ENCODE measurements at places on chromosomes 6 and 20.

GRCh38 chr20:61830241-61830930, 235.3 kb downstream of the TAF4 start:
- DNase-seq = no peak

GRCh38 chr6:170221052-170221752, 69.7 kb downstream of the DLL1 start:
- DNase-seq = no peak

DNA sequence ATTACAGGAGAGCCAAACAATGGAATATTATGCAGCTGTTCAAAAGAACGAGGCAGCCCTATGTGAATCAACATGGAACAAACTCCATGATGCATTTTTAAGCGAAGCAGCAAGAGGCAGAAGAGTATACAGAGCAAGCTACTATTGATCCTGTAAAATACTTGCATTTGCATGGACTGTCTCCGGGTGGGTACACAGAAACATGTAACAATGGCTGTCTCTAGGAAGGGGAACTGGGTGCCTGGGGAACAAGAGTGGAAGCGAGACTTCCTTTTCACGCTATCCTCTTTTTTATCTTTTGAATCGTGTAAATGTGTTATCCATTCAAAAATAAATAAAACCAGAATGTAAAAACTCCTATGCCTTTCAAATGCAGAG, 93.3 kb upstream of the SIRPA start:
- no peak for DNase-seq

DNA sequence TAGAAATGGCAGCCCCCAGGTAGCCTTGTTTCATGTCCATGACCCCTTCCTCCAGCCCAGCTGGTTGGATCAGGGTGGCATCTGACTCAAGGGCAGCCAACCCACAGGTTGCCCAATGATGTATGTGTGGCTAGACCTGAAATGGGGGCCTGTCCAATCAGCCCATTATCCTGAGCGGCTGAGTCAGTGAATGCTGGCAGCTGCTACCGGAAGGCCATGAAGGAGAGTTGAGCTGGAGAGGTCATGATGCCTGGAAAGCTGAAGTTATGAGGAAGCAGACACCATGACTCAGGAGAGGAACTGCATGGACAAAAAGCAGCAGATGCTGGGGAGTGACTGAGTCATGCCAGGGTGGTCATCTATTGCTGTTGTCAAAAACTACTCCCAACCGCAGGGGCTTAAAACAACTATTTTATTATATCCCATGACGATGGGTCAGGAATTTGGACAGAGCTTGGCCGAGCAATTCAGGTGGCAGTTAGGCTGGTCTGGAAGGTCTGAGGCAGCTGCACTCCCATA, 67.3 kb downstream of the MDGA1 start:
- DNase-seq = peak; percentile 38

- DNase-seq = no peak
Measured at GRCh38 chr6:3036861-3037637, 31.2 kb upstream of the RIPK1 start.

GRCh38 chr6:28424163-28424562, 19.1 kb downstream of the ZSCAN23 start:
- DNase-seq = no peak

- DNase-seq = no peak
Measured at GRCh38 chr6:14612016-14612980, 494.7 kb downstream of the CD83 start.

- DNase-seq = no peak
Measured at GRCh38 chr20:58188527-58188926, 39.9 kb downstream of the ANKRD60 start.

GRCh38 chr6:7640607-7641577, 50.9 kb downstream of the SNRNP48 start:
- no peak for DNase-seq

DNA sequence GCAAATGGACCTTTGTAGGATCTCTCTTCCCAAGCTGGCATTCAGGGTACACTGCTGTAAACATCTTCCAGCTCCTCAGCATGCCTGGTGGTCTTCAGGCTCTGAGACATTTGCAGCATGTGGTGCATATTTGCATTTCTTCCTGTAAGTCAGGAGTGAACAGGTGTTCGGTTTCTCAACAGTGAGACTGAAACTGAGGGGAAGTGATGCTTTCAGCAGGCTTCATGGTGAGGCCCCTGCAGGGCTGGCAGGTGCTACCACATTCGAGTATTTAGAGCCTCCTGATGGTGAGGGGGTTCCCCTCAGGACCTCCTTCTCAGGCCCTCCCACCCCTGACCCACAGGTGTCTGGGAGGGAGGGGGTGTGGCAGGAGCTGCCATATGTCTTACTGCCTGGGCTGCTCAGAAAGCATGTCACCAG, 15.1 kb downstream of the MYBL2 start:
- no peak for DNase-seq

DNA sequence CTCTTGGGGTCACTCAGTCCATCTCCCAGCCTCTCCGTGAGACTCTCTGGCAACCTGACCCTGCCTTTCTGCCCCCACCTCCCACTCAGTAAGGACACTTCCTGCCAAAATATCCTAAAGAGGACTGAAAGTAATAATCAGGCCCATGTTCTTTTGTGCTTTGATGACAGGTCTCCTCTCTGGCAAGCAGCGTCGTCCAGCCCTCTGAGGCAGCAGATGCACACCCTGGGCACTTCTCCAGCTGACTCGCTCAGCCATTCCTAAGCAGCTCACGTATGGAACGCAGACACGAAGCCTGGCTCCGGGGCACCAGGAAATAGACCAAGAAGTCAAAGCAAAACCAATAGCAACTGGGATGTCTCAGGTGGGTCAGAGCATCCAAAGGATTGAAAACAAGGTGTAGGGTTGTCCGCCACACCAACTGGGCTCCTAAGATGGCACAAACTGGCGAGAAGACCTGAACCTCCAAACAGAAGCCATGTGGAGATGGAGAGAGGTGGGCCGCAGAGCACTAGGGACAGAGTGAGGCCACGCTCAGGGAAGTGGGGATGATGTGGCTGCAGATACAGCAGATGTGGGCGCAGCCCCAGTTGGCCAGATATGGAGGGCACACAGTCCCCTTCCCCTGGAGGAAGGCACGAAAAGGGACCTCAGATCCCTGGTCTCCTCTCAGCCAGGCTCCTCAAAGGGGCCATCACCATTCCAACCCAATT, 99.3 kb downstream of the PRND start:
- DNase-seq = no peak

DNA sequence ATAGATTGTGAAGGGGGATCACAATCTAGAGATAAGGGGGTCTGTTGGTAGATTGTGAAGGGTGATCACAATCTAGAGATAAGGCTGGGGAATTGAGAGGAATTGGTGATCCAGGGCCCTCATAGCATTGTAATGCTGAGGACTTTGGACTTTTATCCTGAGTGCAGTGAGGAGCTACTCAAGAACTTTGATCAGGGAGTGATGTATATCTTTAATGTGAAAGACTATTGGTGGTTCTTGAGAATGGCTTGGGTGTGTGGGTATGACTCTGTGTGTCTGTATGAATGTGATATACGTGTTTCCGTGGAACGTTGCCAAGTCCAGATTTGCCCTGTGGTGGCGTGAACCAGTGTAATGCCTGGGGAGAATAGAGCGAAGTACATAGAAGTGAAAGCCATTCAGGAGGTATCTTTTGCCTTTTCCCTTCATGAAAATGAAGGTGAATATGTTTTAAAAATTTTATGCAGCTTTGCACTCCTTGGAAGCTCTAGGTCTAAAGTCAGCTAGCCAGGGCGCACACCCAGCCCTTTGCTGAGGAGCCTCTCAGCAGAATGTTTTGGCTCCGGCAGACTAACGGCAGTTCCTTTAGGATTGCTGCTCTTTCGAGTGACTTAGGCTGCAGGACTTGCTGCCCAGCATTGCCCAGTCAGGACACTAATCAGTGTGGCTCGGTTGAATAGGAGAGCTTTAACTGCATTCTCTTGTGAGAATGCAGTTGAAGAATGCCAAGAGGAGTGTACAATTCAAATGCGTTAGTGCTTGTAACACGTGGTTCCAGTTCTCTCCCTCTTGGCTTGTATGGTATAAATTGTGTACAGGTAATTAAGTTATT, 3.5 kb downstream of the ZFAND3 start:
- no peak for DNase-seq

DNA sequence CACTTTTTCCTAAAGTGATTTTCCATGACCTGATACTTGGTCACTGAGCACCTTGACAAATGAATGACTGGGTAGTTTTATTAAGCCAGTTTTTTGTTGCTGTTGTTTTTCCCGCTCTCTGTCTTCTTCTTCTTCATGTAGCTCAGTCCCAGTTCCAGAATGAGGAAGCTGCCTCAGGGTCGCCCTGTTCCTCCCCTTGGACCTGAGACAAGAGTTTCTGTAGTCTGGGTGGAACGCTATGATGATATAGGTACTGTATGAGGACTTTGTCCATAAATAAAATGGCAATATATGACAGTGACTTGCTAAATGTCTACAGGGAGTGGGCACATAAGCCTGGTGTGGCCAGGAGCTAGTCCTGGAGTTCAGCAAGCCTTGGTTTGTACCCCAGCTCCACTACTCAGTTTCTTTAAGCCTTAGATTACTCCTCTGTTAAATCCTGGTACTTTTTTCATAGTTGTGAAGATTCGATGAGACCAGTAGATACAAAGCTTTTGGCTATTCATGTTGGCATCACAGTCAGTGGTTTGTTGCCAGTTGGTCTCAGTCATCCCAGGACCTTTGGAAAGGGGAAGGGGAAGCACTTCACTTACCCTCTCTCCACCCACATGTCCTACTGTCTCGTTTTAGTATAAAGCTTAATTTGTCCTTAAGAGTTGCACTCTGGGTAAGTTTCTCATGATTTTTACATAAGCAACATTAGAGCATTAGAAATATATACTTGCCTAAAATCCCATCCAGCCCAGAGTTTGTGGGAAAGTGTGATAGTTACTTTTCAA, 11.1 kb upstream of the ADIG start:
- DNase-seq = no peak

DNA sequence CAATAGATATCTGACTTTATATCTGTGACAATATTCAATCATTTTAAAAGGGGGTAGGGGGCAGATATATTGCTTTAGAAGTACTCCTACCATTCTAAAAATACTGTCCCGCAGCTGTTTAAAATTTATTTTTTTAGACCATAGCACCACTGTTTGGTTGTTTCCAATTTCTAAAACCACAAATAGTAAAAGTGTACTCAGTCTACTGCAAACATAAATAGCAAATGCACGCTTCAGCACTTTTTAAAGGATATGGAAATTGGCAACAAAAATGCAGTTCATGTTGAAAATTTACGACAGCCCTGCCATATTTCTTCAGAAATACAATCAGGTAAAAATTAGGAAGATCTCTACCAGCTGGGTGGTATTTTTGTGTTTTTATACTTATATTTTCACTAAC, 132.0 kb upstream of the RUNX2 start:
- DNase-seq = no peak

DNA sequence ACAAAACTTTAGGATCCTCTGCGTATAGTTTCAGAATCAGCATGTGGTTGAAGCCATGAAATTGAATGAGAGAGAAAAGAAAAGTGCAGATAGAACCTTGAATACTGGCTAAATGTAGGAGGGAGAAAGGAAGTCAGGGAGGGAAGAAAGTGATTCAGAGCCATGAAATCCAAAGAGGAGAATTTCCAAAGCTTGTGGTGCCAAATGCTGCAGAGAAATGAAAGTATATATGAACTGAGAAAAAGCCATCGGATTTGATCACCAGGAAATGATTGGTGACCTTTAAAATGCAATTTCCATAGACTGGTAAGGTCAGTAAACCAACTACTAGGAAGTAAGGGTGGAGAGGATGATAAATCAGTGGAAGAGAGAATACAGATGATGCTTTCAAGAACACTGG, 142.3 kb downstream of the TFAP2A start:
- DNase-seq = no peak

DNA sequence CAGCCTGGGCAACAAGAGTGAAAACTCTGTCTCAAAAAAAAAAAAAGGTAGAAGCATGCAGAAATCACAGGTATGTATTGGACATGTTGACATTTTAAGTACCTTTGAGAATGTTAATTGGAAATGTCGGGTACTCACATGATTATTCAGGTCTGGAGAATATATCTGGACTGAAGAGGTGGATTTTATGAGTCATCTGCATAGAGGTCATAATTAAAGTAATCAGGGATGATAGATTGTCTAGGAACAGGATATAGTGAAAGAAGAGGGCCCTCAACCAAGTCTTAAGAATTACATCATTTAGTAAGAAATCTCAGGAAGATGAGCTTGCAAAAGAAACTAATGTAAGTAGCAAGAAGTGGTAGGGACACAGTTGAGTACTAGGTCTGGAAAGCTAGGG, 212.5 kb downstream of the UTRN start:
- no peak for DNase-seq

DNA sequence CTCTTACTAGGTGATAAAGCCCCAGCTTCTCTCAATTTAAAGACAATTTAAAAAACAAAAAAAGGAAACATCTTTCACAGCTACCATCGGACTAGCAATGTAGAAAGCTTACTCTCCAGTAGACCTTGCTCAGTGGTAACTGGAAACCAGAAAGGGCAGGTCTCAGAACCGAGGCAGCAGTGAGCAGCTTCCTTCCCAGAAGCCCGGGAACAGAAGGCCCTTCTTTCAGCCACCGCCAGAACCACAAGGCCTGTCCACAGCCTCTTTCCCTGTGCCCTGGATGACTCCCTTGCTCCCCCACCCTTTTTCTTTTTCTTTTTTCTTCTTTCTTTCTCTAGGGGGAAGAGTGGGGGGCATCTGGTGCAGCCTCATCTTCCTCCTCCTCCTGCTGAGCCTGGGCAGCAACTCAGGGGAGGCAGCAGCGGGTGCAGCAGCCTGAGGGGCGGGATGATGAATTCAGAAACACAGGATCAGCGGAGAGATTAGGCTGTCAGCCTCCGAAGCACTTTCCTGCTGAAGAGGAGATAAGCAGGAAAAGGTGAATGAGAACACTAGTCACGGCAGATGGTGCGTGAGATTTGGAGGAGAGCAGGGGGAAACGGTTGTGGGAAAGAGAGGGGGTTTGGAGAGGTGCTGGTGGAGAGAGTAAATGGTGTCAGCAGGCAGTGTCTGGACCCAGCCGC, 158.5 kb downstream of the ID4 start:
- no peak for DNase-seq

- no peak for DNase-seq
Measured at GRCh38 chr6:12336121-12336971, 46.2 kb downstream of the EDN1 start.

GRCh38 chr20:48736231-48736630, 91.6 kb downstream of the PREX1 start:
- DNase-seq = no peak

DNA sequence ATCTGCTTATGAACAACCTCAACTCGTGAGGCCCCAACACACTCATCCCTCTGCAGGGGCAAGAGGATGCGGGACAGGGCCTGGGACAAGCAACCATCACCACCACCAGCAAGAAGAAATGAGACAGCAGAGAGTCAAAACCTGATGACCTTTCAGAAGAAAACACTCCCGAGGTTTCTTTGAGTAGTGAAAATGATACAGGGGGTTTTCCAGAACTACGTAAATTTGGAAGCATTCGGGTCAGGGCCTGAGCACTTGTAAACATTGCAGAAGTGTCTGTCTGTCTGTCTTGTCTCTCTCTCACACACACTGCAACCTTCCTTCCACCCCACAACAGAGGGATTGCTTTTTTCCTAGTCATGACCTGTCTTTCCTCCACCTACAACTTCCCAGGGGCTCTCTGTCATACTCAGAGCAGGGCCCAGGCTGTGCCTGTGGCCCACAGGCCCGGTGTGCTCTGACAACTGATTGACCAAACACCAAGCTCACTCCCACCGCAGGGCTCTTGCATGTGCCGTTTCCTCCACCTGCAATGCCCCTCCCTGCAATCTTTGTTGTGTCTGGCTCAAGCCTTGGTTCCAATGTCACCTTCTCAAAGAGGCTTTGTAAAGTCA, 90.9 kb downstream of the BMP7 start:
- DNase-seq = no peak

Measured in SIG-M5 (cell line).